Fibroblast of lung (primary cell): ENCODE measurements at places on chromosomes 2 and 18. TPM values are rescaled to one million over a fixed set of nuclear protein-coding genes. Genes with fewer than 3 reads are reported as not detected.

- DNase-seq = no peak
These were observed 62.3 kb upstream of the ZFP36L2 start for GRCh38 chr2:43288417-43289305.

DNA sequence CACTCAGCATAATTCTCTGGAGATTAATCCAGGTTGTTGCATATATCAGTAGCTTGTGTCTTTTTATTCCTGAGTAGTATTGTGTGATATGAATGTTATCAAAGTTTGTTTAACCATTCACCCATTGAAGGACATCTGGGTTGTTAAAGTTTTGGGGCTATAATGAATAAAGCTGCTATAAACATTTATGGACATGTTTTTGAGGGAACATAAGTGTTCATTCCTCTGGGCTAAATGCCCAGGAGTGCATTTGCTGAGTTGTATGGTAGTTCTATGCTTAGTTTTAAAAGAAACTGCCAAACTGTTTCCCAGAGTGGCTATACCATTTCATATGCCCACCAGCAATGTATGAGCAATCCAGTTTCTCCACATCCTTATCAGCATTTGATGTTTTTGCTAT is 21.8 kb upstream of the KCNJ13 start:
- DNase-seq = peak; percentile 19

Gene LPIN1
- 149 and 205 TPM in 2 replicates for total RNA-seq

- no peak for DNase-seq
These were observed 32.6 kb downstream of the MYO7B start for GRCh38 chr2:127568128-127568527.

- DNase-seq = peak; percentile 16
These were observed 36.3 kb downstream of the SLC35F5 start for GRCh38 chr2:113720167-113720566.
